ENCODE measurements at places on chromosomes 3 and 15.

GRCh38 chr3:5055357-5056110 lies 66.6 kb upstream of the ARL8B start:
- no peak for DNase-seq

GRCh38 chr15:86515625-86516024 lies 436.0 kb downstream of the AGBL1 start:
- no peak for DNase-seq

- peak; percentile 14 for DNase-seq
These were observed 220.2 kb upstream of the COL8A1 start for GRCh38 chr3:99418209-99418635.

GRCh38 chr3:42892169-42892568 lies 13.8 kb upstream of the ZNF662 start:
- no peak for DNase-seq

DNA sequence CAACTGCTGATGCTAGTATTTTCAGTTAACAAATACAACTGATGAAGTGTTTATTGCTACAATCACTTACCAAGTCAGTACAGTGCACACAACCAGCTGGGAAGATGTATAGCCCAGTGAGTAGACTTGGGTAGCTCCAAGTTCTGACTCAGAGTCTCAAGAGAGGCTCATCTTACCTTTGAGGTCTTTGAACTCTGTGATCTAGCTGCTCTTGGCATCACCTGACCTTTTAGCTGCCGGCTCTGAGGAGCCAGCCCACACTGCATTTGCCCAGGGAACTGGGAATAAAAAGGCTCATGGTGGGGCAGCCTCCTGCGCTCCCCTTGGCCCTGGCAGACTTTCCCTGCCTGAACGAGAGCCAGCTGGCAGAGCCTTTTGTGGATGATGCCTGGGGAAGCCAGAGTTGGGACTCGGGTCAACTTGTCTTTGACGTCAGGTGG lies 82.6 kb downstream of the CEMIP start:
- no peak for DNase-seq

GRCh38 chr3:110755345-110755744 lies 316.3 kb upstream of the NECTIN3 start:
- DNase-seq, result no peak

DNA sequence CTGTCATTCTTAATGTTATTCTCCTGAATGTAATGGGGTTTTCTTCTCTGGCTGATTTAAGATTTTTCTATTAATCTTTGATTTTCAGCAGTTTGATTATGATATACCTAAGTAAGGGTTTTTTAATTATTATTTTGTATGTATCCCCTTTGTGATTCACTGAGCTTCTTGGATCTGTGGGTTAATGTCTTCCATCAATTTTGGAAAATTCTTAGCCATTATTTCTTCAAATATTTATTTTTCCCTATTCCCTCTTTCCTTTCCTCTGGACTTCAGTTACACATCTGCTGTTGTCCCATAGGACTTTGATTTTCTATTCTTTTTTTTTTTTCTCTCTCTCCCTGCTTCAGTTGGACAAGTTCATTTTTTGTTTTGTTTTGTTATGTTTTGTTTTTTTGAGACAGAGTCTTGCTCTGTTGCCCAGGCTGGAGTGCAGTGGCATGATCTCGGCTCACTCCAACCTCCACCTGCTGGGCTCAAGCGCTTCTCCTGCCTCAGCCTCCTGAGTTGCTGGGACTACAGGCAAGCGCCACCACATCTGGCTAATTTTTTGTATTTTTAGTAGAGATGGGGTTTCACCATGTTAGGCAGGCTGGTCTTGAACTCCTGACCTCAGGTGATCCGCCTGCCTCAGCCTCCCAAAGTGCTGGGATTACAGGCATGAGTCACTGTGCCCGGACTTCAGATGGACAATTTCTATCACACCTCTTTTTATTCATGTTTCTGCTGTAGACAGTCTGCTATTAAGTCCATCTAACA lies 40.6 kb downstream of the XYLB start:
- DNase-seq, result no peak

DNA sequence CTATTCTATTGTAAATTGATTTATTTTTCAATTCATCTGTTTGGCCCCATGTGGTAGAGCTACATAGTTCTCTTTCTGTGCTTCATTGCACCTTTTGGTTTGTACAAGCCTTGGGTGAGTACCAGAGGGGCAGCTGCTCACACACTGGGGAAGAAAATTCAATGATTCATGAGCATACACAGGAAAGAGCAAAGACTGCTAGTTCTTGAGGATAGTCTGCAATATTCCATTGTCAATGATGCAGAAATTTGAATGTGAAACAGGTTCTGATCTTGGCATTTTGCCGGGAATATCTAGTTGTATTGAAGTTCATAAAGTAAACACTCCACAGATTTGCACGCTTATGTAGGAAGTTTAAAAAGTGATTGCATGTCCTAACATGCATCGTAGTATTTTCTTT lies 304.6 kb downstream of the NAALADL2 start:
- DNase-seq, result no peak

GRCh38 chr3:177208781-177209180 lies 11.5 kb upstream of the TBL1XR1 start:
- DNase-seq, result no peak

GRCh38 chr3:135141672-135142071 lies 346.6 kb downstream of the EPHB1 start:
- no peak for DNase-seq

GRCh38 chr3:188507244-188507720 lies 353.3 kb downstream of the LPP start:
- peak; percentile 84 for DNase-seq

DNA sequence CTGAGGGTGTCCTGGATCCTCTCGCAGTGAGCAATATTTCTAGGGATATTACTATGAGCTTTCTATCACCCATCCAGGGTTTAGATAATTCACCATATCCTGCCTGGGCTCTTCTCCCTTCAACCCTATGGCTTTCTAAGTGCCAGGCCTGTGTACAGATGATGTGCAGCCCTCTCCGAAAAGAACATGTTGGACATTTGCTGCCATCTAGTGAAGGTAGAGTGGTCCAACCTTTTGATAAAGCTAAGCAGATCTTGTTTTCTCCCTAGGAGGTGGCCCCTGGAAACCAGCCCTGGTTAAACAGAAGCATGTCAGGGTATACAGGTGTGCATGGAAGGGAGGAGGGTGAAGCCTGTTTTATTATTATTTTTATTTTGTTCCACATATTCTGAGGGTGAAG lies 27.9 kb upstream of the SCN10A start:
- peak; percentile 58 for DNase-seq

DNA sequence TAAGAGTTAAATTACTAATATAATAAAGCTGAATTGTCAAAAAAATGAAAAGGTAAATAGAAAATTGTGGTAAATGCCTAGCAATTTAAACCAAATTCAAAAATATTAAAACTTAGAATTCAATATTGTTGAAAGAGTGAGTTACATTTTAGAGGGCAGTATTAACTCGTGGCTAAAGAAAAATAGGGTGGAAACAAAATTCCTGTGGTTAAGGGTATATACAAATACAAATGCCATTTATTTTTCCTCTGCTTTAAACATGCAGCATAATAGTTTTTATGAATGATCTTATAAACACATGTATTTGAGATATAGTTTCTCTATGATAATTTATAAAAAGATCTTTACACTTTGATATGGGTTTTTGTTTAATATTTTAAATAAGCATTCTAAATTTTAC lies 79.0 kb downstream of the NEDD4 start:
- no peak for DNase-seq

- DNase-seq, result no peak
These were observed 10.9 kb downstream of the TEX55 start for GRCh38 chr3:119156868-119157267.
